Left hindlimb (tissue), 1 donor: ENCODE measurements at places on chromosomes 12 and 14.

GRCh38 chr14:30227436-30227835 is 299.8 kb upstream of the PRKD1 start:
- no peak for DNase-seq

- DNase-seq, result no peak
Observed at GRCh38 chr12:115443351-115443938, 759.5 kb upstream of the TBX3 start.

DNA sequence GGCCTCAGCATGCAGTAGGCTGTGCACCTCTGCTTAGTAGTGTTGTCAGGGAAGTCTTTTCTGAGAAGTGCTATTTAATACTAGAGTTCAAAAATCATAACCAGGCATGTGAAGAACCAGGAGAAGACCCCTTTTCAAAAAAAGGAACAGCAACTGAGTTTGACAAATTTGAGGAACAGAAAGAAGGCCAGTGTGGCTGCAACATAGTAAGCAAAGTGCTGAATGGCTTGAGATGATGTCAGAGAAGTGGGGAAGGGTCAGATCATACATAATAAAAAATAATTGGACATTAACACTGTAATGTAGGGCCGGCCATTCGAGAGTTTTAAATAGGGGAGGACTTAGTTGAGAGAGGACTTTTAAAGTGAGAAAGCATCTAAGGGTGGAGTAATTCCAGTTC is 11.1 kb upstream of the CNTN1 start:
- no peak for DNase-seq

- DNase-seq, result no peak
Observed at GRCh38 chr12:4109826-4110225, 163.7 kb upstream of the CCND2 start.

- DNase-seq, result no peak
Observed at GRCh38 chr12:104626069-104626837, 169.5 kb downstream of the CHST11 start.

DNA sequence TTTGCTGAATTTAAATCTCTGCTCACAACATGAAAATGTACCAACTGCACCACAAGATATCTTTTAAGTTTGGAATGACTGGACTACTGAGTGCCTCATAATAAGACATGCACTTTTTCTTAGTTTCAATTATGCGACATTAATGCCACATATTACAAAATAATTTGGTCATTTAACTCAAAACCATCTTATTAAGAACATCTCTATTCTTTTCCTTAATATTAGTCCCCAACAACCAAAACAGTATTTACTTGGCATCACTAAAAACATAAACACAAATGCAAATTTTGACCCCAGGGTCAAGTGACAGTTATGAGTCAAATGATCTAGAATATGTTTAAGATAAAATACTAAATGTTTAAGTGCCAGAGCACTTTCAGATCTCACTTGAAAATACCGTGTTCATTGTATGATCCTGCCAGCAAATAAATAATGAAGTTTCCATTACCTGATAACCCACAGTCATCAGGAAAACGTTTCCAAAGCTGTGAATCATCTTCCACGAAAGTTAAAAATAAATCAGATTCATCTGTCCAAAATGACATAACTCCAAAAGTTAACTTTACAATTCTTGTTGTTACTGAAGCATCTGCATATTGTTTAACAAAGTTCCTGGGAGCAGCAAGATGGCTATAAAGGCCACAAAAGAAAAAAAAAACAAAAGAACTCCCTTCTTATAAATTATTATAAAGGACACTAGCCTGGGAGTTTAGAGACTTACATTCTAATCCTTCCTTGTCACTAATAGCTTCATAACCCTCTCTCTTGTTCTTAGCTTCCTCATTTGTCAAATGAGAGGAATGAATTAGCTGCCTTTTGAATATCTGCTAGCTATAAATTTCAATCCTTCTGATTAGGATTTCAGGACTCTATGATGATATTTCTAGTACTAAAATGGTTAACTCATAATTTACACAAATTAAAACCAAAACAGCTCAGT is 30.5 kb upstream of the AP4S1 start:
- no peak for DNase-seq

DNA sequence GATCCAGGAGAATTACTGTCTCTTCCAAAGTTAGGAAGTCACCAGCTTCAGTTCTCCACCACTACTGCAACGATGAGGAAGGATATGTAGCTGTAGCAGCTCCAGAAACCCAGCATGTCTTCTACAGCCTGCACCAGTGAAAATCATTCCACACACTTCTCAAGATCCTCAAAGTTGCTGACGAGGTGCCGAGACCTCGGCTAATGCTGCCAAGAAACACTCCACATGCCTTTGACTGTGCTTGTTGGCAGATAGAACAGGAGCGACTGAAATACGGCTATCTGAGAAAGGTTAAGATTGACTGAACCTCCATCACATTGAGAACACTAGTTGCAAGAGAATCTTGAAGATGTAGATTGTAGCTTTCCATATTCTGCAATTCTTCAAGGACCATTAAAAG is 241.9 kb downstream of the PPFIA2 start:
- DNase-seq, result no peak

DNA sequence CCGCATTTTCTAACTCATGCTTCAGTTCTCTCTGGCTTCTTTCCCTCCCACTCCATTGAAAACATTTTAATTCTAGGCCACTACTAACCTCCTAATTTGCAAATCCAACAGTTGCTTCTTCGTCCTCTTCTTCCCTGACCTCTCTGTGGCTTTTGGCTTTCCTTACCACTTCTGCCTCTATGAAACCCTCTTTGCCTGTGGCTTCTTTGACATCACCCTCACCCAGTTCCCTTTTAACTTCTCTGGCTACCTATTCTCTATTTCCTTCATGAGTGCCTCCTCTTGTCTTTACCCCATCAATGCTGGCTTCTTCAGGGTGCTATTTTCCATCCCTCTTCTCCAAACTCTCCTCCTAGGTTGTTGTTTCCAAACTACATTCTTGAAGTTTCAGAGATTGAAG is 4.4 kb upstream of the HCFC2 start:
- no peak for DNase-seq

- DNase-seq, result no peak
Observed at GRCh38 chr12:54430471-54431069, 11.5 kb upstream of the ITGA5 start.

DNA sequence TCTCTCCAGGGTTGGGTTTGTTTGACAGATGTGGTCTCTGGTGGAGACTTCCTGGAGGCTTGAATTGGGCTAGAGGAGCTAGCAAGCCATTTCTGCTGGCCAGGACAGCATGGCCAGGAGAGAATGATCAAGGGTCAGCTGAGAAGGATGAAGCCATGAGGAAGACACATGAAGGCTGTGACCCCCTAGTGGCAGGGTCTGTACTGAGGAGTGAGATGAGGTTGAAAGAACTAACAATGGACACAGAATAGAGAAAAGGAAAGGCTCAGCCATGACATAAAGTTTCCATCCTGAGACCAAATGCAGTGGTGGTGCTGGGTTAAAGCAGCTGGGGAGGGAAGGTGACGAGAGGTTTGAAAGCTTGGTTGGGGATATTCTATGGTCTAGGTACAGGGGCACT is 89.9 kb downstream of the NT5DC3 start:
- no peak for DNase-seq

DNA sequence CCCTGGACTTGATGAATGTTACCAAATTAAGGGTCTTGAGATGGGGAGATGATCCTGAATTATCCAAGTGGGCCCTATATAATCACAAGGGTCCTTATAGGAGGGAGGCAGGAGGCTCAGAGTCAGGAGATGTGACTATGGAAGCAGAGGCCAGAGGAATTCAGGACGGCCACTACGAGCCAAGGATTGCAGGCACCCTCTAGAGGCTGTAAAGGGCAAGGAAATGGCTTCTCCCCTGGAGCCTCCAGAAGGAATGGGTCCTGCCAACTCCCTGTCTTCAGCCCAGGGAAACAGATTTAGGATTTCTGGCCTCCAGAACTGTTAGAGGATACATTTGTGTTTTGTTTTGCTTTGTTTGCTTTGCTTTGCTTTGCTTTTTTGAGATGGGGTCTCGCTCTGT is 8.8 kb downstream of the BDKRB1 start:
- DNase-seq, result no peak

GRCh38 chr12:43957732-43958372 is 122.0 kb downstream of the TMEM117 start:
- DNase-seq, result no peak

GRCh38 chr14:66242001-66242400 is 244.2 kb upstream of the CCDC196 start:
- DNase-seq, result no peak

GRCh38 chr12:51921017-51921725 is 13.9 kb downstream of the ACVRL1 start:
- peak; percentile 64 for DNase-seq

DNA sequence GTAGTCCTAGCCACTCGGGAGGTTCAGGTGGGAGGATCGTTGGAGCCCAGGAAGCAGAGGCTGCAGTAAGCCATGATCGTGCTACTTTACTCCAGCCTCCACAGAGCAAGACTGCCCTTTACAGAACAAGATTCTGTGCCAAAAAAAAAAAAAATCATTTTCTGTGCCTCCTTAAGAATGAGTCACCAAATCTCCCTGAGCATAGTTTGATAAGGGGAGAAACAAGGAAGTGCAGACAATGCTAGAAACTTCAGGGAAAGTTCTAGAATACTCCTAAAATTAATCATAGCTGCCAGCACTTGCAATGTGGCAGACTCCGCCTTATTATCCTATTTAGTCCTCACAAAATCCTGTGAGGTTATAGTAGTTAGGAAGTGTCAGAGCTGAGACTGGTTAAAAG is 74.5 kb downstream of the KCNK10 start:
- no peak for DNase-seq

DNA sequence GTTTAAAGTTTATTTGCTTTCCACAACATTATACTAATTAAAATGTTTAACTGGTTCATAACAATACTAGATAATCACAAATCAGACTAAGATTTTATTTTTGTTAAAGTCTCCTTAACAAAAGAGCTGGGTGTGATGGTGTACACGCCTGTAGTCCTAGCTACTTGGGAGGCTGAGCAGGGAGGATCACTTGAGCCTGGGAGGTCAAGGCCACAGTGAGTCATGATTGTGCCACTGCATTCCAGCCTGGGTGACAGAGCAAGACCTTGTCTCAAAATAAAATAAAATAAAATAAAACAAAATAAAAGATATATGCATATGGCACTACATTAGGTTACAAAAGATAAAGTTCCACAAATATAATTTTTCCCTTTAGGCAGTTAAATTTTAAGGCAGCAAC is 5.6 kb downstream of the MIS18BP1 start:
- no peak for DNase-seq

DNA sequence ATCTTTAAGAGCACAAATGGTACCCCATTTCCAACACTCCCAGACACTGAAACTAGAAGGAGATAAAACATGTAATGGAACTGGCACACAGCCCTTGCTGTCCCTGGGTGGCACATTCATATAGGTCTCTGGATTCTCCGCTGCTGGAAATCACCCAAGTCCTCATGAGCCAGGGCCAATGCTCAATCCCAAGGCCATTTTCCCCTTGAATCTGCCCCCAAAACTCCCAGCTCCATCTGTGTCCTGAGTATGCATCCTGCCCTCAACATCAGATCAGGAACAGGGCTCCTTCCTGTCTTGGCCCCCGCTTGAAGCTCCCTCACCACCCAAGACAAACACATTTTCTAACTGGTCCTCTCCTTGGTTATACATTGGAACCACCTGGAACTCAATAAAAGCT is 24.6 kb downstream of the KRT76 start:
- DNase-seq, result no peak

- no peak for DNase-seq
Observed at GRCh38 chr12:86837246-86837645, 581.1 kb upstream of the MGAT4C start.

DNA sequence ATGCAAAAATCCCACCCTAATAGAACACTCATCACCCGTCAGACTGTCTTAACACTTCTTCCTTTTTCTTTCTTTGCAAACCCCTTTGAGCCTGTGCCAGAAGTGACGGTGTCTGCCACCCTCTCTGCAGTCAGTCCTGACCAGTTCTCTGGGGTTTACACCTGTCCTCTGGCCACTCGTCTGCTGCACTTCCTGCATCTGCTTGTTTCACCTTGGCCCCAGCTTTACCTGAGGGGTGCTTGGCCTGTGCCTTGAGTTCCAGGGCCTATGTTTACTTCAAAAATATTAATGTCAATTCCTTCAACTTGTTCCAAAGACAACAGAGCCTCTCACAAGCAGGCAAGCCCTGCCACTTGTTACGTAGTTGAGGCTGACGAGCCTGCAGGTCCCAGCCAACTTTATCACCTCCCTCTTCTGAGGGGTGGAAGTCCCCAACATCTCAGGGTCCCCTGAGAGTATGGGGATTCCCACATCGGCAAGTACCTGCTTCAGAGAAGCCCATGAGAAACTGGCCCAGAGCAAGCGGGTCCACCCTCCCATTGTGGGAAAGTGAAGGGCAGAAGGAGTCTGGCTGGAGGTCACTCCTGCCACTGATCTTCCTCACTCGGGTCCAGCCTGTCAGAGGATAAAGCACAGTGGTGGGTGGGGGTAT is 205.4 kb downstream of the DAD1 start:
- no peak for DNase-seq

GRCh38 chr12:38889297-38889815 is 16.0 kb downstream of the CPNE8 start:
- DNase-seq, result no peak

DNA sequence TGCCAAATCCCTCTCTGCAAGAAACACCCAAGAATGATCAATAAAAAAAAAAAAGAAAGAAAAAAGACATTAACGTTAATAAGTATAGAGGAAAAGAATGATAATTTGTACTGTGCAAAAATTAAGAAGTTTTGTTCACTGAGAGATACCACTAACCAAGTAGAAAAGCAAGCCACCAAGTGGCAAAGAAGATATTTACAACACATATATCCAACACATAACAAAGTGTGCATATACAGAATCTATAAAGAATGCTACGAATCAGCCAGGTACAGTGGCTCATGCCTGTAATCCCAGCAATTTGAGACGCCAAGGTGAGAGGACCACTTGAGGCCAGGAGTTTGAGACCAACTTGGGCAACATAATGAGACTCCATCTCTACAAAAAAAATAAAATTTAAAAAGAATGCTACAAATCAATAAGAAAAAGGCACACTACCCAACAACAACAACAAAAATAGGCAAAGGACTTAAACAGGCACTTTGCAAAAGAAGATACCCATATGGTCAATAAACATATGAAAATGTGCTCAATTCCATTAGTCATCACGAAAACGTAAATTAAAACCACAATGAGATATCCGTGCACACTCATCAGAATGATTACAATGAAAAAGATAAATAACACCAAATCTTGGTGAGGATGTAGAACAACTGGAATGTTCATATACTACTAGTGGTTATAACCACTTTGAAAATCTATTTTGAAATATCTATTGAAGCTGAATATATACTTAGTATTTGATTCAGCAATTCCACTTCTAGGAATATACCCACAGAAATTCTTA is 19.8 kb downstream of the GALNT4 start:
- no peak for DNase-seq

- DNase-seq, result no peak
Observed at GRCh38 chr12:114656906-114657596, 26.9 kb downstream of the TBX3 start.

DNA sequence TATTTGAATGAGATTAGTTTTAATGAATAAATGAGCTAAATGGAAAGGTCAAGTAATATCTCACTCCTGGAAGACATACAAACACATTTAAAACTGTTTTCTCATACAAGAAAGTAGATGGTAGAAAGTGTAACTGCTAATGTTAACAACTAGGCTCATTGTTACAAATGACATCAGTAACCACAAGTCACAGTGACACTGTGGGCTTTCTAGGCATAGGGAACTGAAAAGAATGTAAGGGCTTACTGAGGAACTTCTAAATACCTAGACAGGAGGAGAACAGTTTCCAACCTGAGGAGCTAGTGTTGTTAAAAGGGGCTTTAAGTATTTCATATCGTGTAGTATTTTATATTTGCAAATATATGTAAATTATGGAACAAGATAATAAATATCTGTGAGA is 17.5 kb upstream of the ERGIC2 start:
- no peak for DNase-seq

GRCh38 chr12:55024575-55024974 is 4.8 kb downstream of the NEUROD4 start:
- no peak for DNase-seq
